Stimulated activated CD8-positive, alpha-beta memory T cell treated with anti-CD3 and anti-CD28 coated beads, Interleukin-4, amount 100 ng/mL, for 4 hours (primary cell): ENCODE measurements at places on chromosomes 1 and 21.

GRCh38 chr21:33578959-33579542 lies 9.4 kb downstream of the DONSON start:
- DNase-seq = no peak

- no peak for DNase-seq
These were observed 3.2 kb upstream of the NBPF3 start for GRCh38 chr1:21436488-21437340.

GRCh38 chr21:46205166-46205565 lies 20.9 kb upstream of the SPATC1L start:
- no peak for DNase-seq

DNA sequence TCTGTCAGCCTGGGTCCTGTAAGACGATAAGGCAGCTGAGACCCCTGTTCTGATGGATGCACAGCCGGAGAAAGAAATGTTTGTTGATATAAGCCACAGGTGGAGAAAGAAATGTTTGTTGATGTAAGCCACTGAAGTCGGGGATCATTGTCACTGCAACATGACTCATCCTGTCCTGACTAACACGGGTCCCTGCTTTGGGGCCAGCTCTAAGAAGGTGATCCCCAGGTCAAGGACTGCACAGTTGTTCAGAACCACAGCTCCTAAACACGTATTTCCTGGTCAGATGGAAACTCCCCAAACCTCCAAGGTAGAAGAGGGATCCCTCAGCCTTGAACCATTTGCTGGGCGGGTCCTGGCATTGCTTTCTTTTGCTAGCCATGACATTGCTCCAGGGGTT lies 86.4 kb upstream of the IGSF21 start:
- no peak for DNase-seq

- no peak for DNase-seq
These were observed 14.3 kb upstream of the LSM10 start for GRCh38 chr1:36411674-36412648.

GRCh38 chr1:118154220-118154619 lies 30.8 kb downstream of the SPAG17 start:
- no peak for DNase-seq

DNA sequence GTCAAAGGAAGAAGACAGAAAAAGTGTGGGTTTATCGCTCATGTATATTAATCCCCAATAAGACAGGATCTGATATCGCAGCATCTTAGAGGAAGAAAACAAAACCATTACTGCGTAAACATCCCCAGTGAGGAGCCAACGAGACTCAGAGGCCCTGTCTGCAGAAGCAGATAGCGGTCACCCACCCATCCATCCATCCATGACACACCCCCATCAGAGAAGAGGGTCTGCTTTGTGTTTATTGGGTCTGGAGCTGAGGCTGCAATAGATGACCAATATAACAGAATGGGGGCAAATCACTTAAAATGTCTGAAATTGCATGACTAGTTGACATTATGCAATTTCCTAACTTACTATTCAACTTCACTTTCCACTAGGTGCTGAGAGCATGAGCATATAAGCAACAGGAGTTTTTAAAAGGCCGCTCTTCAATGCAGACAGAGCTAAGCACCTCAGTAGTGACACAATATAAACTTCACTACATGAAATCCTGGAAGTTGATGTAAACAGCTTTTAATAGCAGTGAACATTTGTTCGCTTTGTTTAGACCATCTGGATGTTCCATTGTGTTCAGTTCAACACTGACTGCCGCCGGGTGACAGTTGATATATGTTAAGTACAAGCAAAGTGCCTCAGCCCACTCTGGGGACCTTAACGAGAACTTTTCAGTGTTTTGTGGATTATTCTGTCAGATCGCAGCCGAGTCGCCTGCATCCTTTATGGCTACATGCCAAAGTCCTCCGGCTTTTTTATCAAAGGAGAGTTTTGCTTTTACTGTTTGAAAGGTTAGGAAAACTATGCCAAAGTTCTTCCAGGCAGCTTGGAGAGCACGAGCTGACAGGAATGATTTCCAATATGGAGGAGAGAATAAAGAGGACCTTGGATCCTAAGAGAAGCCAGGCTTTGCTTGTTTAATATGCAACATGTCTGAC lies 167.5 kb downstream of the ZNF281 start:
- no peak for DNase-seq

DNA sequence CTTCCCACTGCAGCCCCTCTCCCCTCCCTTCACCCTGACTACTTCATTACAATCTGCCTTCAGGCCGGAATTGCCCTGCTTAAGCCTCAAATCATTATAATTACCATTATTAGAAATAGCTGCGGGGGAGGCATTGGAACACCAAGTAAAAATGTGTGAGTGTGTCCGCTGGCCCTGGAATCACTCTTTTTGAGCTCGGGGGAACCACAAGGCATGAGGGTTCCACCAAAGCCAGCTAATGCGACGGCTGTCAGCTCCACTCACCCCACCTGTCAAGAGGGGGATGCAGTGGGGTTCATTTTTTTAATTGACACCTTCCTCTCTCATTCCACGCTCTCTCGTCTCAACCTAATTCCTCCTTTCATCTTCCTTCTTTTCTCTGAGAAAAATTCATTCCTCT lies 177.2 kb downstream of the PBX1 start:
- DNase-seq = no peak

GRCh38 chr1:148385371-148386030 lies 97.6 kb downstream of the PPIAL4G start:
- DNase-seq = no peak

- DNase-seq = peak; percentile 30
These were observed 15.5 kb upstream of the CITED4 start for GRCh38 chr1:40877698-40878097.

- DNase-seq = no peak
These were observed 541.0 kb upstream of the ZRANB2 start for GRCh38 chr1:71621785-71622184.

DNA sequence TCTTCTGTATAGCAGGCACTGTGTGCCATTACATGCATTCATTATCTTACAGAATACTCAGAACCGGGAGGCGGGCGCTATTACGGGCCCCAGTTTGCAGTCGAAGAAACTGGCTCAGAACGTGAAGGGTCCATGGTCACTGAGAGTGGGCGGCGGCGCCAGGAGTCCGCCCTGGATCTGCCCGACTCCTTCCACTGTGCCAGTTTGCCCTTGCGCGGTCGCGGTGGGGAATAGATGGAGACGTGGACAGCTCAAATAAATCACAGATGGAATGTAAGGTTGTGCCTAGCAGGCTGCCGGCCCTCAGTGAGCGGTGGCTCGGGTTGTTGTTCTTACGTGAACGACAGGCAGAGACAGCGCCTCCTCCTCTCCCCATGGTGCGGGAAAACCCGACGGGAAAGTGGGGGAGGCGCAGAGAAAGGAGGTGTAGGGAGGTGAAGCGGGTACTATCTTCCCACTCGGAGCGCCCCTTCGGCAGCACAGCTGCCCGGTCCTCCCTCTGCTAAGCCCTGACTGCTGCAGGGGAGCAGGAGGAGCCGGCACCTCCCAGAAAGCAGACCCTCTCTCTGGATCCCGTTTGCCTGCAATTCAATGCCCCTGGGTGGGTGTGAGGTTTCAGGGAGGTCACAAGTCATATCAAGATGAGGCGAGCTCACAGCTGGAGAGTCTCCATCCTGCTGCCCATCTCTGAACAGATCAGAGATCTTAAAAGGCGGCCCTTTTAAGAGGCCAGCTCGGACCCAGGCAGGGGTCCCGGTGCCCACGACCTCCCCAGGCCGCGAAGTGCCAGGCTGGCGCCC lies 1.1 kb downstream of the COL9A2 start:
- no peak for DNase-seq

DNA sequence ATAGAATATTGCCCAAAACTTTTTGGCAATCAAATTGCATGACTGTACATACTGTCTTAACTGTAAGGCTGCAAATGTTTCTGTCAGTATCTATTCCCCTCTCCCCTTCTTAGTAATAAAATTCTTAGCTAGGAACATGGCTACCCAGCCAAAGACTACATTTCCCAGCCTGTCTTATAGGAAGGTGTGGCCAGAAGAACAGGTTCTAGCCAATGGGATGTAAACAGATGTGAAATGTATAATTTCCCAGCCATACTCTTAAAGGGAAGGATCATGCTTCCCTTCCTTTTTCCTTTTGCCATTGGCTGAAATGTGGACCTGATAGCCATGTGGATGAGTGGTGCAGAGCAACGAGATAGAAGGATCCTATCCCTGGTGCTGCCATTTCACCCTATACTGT lies 7.0 kb upstream of the HIVEP3 start:
- no peak for DNase-seq

DNA sequence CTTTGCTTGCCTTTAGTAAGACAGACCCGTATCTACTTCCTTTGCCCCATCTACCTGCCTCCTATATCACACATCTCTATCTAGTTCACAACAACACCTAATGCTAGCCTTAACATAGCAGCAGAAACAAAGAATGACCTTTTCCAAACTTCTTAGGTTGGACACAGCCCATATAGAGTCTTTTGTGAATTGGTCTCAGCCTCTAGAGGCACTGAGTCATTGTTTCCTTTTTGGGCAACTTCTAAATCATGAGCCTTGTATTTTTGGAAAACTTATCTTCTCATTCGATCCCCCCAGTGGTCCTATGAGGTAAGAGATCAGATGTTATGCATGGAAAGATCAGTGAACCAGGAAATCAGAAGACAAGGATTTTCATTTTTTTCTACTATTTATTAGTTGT lies 679.4 kb upstream of the USP24 start:
- no peak for DNase-seq

- DNase-seq = peak; percentile 86
These were observed at the start of gene ELAPOR1 for GRCh38 chr1:109113590-109114341. Gene ELAPOR1 (plus strand): TSS chr1:109114115. CDS start chr1:109114184, 69 bp downstream.

- DNase-seq = no peak
These were observed 425.9 kb downstream of the SMYD3 start for GRCh38 chr1:246081138-246081702.

GRCh38 chr1:166354406-166354805 lies 187.6 kb upstream of the FAM78B start:
- no peak for DNase-seq

DNA sequence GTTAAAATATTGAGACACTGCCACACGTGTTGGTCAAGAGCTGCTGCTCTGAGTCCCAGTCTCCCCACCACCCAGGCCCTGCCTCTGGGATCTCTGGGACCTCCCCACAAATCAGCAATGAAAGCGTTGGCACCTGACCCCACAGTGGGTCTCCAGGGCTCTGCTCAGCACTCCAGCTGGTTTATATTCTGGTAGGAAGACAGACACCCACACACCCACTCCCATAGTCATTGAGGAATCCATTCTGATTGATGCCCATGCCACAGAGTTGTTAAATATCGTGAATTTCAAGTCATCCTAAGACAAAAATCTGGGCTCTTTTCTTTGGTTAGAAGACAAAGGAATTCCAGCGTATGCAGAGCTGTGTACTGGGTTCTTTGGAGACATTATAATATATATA lies 91.6 kb downstream of the KIF26B start:
- DNase-seq = no peak

GRCh38 chr1:62208970-62209369 lies 14.3 kb downstream of the L1TD1 start:
- DNase-seq = no peak

GRCh38 chr1:154199563-154199879 lies 6.6 kb downstream of the CFAP141 start:
- DNase-seq = no peak

DNA sequence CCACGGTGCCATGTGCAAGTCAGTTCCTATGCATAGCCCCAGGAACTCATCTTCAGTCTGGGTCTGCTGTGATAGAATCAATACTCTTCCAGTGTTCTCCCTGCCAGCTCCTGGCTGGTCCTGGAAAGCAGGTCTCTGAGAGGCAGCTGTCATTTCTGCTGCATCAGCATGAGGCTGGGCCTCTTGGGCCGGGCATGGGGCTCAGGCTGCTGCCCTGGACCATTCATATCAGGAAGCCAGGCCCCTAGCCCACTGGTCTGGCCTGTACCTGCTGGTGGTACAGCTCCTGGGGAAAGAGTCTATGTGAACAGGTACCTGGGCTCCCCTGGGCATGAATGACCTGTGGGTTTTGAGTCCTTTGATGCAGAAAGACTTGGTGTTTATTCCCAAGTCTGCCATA lies 173.6 kb upstream of the CSF3R start:
- DNase-seq = no peak

DNA sequence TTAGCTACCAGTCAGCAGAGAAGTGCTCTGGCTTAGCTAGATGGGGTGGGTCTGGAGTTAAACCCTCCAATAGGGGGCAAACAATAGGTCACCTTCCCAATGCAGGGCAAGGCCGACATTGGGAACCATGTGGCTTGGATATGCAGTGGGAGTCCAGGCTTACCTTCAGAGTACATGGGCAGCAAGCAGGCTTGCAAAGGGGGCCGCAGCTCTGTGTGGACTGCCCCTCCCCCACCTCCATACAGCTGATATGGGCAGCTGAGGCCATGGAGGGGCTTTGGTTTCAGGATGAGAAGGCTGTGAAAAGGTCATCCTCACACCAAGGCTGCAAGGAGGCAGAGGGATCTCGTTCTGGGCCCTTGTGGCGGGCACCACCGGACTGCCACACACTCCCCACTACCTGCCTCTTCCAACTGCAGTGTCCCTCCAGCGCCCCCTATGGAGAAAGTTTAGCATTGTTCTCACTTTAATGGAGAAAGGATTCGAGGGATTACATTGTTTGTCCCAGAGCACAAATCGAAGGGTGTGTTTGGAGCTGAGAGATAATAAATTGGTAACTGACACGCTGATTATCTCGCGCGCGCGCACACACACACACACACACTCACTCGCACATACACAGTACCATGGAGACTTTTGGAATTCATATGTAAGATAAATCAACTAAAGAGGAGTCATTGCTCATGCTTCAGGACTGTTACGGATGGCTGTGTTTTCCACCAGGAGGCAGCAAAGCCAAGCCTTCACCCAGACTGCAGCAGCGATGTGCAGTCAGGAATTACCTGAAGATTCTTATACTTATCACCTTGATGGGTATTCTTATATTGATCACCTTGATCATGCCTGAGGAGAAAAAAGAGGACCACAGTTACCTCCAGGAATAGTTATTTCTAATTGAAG lies 7.0 kb upstream of the SMCP start:
- no peak for DNase-seq

- DNase-seq = no peak
These were observed 226.5 kb downstream of the HMCN1 start for GRCh38 chr1:185960422-185961321.

DNA sequence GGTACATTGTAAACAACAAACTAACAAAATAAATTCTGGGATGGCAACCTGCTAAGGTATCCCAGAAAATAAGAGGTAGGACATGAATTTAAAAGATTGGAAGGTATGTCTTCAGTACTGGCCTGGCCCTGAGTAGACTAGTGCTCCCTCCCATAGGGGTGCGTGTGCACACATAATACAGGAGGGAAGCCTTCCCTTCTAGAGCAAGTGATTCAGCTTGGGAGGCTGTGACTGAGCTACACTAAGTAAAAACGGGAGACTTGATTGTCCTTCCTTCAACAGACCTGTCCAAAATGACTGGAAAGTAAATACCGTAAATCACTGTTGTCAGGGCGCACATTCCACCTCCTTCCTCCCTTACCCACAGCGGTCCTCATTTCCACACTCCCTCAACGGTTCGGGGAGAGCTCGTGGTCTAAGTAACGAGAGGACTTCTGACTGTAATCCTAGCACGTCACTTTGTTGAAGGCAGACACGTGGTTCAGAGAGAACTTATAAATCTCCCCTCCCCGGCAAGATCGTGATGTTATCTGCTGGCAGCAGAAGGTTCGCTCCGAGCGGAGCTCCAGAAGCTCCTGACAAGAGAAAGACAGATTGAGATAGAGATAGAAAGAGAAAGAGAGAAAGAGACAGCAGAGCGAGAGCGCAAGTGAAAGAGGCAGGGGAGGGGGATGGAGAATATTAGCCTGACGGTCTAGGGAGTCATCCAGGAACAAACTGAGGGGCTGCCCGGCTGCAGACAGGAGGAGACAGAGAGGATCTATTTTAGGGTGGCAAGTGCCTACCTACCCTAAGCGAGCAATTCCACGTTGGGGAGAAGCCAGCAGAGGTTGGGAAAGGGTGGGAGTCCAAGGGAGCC lies at the start of gene TGFB2:
TGFB2 (plus strand) TSS at position 523 of the 859 bp plus-strand sequence. CDS start 1,366 bp downstream, outside the sequence.
- DNase-seq = no peak

GRCh38 chr1:46673749-46674182 lies 2.1 kb downstream of the TEX38 start:
- DNase-seq = no peak
